ENCODE measurements at places on chromosomes 2 and 18.

GRCh38 chr2:134155134-134155533, 98.7 kb upstream of the MGAT5 start:
- DNase-seq: no peak

DNA sequence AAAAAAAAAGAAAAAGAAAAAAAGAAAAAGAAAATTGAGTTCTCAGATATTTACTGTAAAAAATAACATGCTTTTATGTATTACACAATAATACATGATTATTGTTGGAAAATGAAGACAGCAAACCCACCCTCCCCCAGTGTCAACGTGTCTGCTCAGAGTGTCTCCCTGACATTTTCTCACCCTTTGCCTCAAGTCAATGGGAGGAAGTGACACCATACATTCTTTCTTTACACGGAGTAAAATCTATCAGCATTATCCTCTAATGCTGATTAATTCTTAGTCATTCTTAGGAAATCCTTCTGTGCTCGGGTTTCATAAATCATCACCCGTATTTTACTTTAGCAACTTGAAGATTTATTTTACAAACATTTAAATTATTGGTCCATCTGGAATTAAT, 32.0 kb downstream of the CTAGE1 start:
- no peak for DNase-seq

DNA sequence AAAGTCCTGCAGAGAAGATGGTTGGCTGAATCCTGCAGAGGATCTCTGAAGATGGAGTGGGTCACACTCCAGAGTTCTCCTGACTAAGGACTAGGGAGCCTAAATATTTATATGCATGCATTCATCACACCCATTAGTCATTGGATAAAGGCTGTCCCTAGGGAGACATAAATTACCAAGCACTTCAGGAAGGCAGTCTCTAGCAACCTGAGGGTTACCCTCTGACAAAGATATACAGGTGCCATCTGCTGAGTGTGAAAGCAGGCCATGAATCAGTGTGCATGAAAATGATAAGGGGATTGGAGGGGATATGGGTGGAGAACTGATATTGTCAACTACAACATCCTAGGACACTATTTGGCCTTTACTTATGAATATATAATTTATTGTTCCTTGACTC, 294.8 kb upstream of the DDX18 start:
- no peak for DNase-seq

- DNase-seq: no peak
Measured at GRCh38 chr2:127453392-127454171, 35.4 kb downstream of the PROC start.

DNA sequence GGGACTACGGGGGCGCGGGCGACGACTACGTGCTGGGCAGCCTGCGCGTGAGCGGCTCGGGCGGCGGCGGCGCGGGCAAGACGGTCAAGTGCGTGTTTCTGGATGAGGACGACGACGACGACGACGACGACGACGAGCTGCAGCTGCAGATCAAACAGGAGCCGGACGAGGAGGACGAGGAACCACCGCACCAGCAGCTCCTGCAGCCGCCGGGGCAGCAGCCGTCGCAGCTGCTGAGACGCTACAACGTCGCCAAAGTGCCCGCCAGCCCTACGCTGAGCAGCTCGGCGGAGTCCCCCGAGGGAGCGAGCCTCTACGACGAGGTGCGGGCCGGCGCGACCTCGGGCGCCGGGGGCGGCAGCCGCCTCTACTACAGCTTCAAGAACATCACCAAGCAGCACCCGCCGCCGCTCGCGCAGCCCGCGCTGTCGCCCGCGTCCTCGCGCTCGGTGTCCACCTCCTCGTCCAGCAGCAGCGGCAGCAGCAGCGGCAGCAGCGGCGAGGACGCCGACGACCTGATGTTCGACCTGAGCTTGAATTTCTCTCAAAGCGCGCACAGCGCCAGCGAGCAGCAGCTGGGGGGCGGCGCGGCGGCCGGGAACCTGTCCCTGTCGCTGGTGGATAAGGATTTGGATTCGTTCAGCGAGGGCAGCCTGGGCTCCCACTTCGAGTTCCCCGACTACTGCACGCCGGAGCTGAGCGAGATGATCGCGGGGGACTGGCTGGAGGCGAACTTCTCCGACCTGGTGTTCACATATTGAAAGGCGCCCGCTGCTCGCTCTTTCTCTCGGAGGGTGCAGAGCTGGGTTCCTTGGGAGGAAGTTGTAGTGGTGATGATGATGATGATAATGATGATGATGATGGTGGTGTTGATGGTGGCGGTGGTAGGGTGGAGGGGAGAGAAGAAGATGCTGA, 1.4 kb downstream of the SOX11 start:
- DNase-seq: no peak
